ENCODE measurements at places on chromosomes 2 and 18.

DNA sequence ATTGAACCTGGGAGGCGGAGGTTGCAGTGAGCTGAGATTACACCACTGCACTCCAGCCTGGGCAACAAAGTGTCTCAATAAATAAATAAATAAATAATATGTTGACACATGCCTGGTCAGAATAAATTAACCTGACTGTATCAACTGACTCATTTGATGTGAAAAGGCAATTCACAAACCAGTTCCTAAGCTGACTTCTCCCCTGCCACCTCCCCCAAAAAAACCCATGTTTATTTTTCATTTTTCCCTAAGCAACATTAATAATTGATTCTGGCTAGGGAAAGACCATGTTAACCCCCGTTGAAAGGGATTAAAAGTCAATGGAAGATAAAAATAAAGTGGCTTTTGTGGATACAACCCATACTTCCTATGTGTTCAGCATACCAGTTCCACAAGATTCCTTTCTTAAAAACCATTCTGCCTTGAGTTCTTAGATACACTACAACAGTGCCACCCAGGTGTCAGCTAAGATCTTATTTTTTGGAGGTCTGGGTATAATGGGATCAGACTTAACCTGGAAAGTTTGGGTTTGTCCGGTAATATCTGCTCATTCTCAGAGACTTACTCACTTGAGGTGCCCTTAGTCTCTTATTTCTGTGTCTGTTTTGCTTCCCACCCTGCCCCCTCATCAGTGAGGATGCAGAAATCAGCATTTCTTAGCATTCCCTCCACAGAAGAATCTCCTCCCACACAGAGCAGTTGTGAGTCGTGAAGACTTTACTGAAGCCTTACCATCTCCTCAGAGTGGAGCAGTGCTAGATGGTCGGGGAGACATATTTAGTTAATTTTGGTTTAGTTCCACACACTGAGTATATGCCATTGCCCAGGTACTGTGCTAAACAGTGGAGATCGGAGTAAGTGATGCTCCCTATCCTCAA is 10.1 kb upstream of the MCFD2 start:
- DNase-seq, result no peak

DNA sequence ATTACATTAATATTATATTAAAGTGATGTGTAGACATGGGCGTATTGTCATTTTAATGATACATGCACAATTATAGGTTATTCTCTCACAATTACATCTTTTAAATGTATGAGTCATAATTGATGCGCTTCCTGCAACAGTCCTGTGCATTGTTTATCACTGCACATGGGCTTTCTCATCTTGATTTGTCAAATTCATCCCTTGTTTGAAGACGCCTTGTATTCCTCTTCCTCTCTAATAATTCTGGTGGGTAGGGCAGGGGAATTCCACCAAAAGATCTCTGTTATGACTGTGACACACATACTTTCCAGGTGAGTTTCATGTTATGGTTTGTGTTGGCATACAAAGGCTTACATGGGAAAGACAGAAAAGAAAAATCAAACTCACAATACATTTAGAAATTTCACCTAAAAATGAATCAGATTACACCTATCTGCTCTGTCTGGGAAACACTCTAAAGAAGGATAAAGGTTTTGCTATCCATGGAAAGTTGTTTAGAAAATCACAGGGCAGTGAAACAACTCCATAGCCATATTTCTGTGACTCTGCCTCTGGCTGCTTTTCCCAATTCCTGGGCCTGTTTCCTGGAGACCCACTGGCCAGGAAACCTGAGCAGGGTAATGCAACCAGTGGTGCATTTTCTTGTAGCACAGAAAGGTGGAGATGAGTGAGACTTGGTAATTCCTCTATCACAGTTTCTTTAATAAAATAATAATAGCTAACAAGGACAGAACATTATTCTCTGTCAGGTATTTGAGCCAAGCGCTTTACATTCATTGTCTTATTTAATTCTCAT is 13.2 kb downstream of the SLC9A2 start:
- DNase-seq, result no peak

GRCh38 chr2:160581448-160581847 is 87.8 kb upstream of the RBMS1 start:
- DNase-seq, result no peak

GRCh38 chr2:166179201-166179600 is 51.4 kb upstream of the SCN1A start:
- no peak for DNase-seq

DNA sequence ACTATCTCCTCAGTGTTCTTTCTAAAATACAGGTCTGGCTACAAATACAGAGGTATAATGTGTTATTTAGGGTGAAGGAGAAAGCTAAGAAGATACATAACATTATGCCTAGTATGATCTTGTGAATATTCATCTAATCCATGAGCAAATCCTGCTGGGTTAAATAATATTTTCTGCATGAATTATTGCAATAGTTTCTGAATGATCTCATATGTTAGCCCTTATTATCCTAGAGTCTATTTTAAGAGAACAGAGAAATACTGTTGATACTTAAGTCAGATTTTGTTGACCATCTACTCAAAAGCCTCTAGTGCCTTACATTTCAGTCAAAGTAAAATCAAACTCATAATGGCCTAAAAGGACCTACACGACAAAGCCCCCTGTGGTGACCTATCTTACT is 382.3 kb downstream of the FIGN start:
- DNase-seq, result no peak

DNA sequence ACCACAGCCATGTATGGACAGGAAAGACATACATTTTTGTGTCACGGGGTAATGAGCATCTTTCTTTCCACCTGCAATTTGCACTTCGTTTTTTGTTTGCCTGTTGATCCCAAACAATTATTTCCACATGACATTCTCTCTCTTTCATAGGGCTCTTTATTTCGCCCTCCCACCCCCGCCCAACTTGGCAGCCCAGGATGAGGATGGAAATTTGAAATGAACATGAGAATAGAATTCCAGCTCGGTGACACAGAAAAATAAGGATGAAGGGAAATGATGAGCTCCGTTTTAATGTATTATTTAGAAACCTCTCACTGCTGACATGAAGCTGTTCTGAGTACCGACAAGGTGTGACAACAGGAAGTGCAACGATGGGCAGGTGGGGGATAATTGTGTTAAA is 443.3 kb downstream of the SOCS6 start:
- DNase-seq, result no peak

- peak; percentile 98 for DNase-seq
These were observed 421.1 kb upstream of the RAB12 start for GRCh38 chr18:8188184-8188583.

- no peak for DNase-seq
These were observed 20.9 kb downstream of the MAP4K3 start for GRCh38 chr2:39416140-39416539.

GRCh38 chr2:203407496-203407895 is 79.3 kb downstream of the ABI2 start:
- no peak for DNase-seq
